Activated CD4-positive, alpha-beta T cell treated with anti-CD3 and anti-CD28 coated beads, Interleukin-2, amount 10 ng/mL, durations not matched to agents 7 days and 5 days (primary cell): ENCODE measurements at places on chromosomes 2 and 18.

- H3K36me3 ChIP-seq: no peaks in the 10 kb centered on the region
- peak within 1 kb of the TSS; percentile 59 for H3K4me3 ChIP-seq
- H3K27me3 ChIP-seq: peaks cover 70% of the 10 kb centered on the region
- DNase-seq: peak; percentile 10
- no peak within 1 kb of the TSS for H3K27ac ChIP-seq
Measured at GRCh38 chr2:227163998-227164762, at the start of the genes COL4A3 and COL4A4. COL4A3 (plus strand) TSS chr2:227164624; CDS start chr2:227164727, 103 bp downstream. COL4A4 (minus strand) TSS chr2:227164205; CDS start chr2:227147483, 16,722 bp downstream.

- no peak overlapping the region for H3K27ac ChIP-seq
- no peaks in the 10 kb centered on the region for H3K4me1 ChIP-seq
- H3K36me3 ChIP-seq: no peaks in the 10 kb centered on the region
- no peak for DNase-seq
- no peak overlapping the region for H3K4me3 ChIP-seq
Measured at GRCh38 chr2:44787663-44788062, 153.8 kb upstream of the SIX3 start.

GRCh38 chr2:178807227-178808008 lies at the start of gene TTN:
TTN (minus strand) TSS chr2:178807423; CDS start chr2:178804642, 2,781 bp downstream.
- no peaks in the 10 kb centered on the region for H3K27me3 ChIP-seq
- H3K4me1 ChIP-seq: no peaks in the 10 kb centered on the region
- no peak within 1 kb of the TSS for H3K4me3 ChIP-seq
- no peaks in the 10 kb centered on the region for H3K36me3 ChIP-seq
- H3K27ac ChIP-seq: no peak within 1 kb of the TSS

DNA sequence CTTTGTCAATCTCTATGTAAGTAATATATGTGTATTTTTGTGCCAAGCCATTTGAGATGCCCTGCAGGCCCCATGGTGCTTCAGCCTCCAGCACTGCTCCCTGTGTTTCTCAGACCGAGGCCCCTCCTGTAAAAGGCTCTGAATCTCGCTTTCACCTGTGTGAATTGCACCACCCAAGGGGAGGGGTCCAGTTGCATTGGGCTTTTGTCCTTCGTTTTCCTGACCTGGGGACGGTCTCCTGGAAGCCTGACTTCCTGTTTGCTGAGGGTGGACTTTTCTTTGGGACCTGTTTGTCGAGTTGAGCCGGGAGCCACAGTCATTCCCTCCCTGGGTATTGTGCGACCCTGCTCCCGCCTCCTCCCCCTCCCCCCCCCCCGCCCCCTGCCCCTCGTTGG lies 48.9 kb downstream of the AGAP1 start:
- H3K27ac ChIP-seq: no peak overlapping the region
- H3K27me3 ChIP-seq: no peaks in the 10 kb centered on the region
- DNase-seq: no peak
- H3K4me3 ChIP-seq: no peak overlapping the region
- no peaks in the 10 kb centered on the region for H3K4me1 ChIP-seq

DNA sequence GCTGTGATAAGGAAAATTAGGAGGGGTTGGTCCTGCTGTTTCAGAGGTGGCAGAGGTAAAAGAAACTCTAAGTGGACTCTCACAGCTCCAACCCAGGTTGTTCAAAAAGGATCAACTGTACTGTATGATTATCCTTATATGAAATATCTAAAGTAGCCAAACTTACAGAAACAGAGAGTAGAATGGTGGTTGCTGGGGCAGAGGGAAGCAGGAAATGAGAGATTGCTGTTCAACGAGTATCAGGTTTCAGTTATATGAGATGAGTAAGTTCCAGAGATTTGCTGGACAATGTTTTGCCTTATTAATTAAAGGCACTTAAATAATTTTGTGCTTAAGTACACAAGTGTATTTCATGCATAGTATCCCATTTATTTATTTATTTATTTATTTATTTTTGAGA lies 972.0 kb upstream of the LRRTM1 start:
- H3K27ac ChIP-seq: no peak overlapping the region
- no peak overlapping the region for H3K4me3 ChIP-seq
- no peaks in the 10 kb centered on the region for H3K27me3 ChIP-seq
- no peaks in the 10 kb centered on the region for H3K4me1 ChIP-seq
- H3K36me3 ChIP-seq: no peaks in the 10 kb centered on the region

DNA sequence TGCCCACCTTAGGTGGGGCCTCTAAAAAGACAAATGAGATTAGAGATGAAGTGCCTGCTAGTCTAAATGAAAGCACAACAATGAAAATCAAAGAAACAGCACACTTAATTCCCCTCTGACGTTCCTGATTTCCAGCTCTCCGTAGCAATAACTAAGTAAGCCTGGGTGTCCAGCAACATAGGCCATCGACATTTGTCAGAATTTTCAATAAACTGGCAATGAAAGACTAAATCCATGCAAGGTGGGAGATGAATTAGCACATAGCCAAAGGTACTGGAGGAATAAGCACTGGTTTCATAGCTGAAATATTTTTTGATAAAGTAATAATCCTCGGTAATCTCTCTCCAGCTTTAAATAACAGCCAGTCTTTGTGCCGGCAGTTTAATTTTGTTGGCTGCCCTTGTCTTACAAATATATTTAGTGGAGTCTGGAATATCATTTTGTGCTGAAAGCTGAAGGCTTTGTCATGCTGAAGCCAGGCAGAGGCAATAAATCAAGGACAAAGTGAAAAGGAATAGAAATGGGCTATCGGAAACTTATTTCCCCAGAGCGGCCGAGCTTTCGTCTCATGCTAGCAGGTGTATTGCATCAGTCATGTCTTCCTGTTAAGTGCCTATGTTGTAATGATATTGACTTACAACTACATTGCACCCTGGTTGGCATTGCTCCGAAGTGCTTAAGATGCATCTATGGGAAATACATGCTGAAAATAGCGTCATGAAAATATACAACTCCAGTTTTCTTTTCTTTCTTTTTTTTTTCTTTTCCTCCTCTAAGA lies 790.1 kb downstream of the CNTNAP5 start:
- no peaks in the 10 kb centered on the region for H3K27me3 ChIP-seq
- no peak overlapping the region for H3K4me3 ChIP-seq
- H3K36me3 ChIP-seq: no peaks in the 10 kb centered on the region

- no peak overlapping the region for H3K27ac ChIP-seq
- H3K4me3 ChIP-seq: no peak overlapping the region
- no peaks in the 10 kb centered on the region for H3K27me3 ChIP-seq
- no peaks in the 10 kb centered on the region for H3K4me1 ChIP-seq
Measured at GRCh38 chr18:14089781-14090180, 42.5 kb downstream of the ZNF519 start.

DNA sequence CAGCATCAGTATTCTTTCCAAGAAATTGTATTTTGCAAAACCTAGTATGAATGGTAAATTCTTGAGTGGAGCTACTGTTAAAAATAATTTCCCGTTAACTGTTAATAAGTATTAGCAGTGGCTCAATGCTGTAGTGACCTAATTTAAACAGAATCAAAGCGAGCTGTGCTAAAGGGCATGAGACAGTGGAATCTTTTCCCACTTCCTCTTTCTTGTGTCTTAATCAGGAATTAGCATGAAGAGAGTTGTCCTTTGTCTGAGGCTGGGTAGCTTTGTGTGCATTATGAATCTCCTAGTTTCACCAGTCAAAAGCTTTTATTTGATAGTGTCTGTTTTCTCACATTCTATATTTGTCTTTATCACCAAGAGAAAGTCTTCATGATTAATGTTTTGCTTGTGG lies 298.8 kb upstream of the GCFC2 start:
- DNase-seq: no peak
- no peaks in the 10 kb centered on the region for H3K27me3 ChIP-seq
- H3K4me3 ChIP-seq: no peak overlapping the region
- H3K4me1 ChIP-seq: no peaks in the 10 kb centered on the region
- H3K27ac ChIP-seq: no peak overlapping the region

GRCh38 chr18:21230436-21230835 lies 11.6 kb upstream of the GREB1L start:
- no peak overlapping the region for H3K27ac ChIP-seq
- DNase-seq: no peak
- no peak overlapping the region for H3K4me3 ChIP-seq

DNA sequence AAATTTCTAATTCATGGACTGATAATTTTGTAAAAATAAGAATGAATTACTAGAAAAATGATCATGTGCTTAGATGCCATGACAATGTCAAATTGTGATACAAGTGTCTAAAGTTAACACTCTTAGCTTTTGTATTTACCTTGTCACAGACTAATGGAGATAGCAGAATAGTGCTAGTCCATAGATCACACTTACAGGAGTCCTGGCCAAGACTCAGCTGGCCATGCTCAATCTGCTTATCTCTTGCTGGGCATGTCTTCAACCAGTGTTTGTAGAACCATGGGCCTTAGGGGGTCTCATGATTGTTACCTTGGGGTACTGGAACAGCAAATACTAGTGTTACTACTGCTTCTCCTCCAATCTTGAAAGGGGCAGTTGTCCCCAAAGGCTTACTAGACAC lies 44.0 kb downstream of the TET3 start:
- H3K4me3 ChIP-seq: no peak overlapping the region
- H3K36me3 ChIP-seq: peaks cover 13% of the 10 kb centered on the region
- no peak for DNase-seq
- H3K4me1 ChIP-seq: peaks cover 79% of the 10 kb centered on the region
- no peaks in the 10 kb centered on the region for H3K27me3 ChIP-seq

GRCh38 chr18:26956863-26957262 lies 91.4 kb upstream of the AQP4 start:
- H3K4me1 ChIP-seq: no peaks in the 10 kb centered on the region
- DNase-seq: no peak
- H3K4me3 ChIP-seq: no peak overlapping the region

DNA sequence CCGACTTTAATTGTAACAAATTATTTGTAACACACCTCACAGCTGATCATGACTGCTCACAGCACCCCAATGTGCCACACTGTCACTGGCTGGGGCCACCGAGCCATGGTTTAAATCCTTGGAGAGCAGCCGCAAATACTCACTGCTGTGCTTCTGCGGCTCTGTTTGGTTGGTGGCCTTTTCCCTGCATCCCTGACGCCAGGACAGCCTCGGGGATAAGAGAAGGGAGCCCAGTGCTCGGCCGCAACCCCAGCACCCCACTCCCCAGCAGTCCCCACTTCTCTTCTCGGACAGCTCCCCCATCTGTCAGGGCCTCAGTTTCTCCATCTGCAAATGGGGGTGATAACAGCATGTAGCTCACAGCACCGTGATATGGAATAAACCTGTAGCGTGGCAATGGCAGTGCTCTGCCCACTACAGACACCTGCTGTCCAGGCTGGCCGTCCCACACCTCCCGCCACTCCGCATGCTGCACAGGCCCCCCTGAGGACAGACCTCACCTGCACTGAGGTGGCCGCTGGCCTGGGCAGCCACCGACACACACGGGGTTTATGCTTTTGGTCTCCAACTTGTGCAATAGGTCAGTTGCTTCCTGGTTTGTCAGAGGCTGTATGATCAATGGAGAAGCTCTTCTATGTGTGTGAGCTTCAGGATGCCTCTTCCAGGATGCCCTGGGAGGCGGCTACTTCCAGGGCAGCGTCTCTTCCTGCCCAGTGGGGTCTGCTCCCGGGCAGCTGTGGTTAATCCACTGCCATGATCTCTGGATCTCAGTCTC lies 87.1 kb downstream of the NDUFA10 start:
- no peak overlapping the region for H3K27ac ChIP-seq
- H3K4me3 ChIP-seq: no peak overlapping the region
- peaks cover 3% of the 10 kb centered on the region for H3K36me3 ChIP-seq
